ENCODE measurements at places on chromosomes 3 and 15.

DNA sequence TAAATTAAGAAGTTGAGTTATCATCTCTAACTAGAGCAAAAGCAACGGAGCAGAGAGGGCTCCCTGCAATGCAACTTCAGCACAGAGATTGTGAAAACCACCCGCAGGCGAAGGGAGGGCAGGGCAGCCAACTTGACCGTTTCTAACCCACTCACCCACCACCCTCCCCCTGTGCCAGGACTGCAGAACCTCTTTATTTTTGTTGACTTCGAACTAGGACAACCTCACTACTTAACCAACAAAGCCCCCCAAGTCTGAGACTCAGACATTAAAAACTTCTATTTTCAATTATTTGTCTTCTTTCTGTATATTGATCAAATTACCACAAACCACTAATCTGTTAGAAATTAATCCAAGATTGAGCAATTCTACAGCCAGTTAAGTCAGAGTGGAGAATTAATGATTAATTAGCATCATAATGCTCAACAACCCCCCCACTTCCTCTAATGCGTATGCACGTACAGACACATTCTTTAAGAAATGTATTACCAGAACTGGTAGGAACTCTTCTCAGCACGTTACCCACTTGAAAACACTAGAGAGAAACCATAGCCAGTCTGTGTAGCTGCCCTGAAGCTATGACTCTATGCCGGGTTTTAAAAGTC lies 2.0 kb downstream of the MGLL start:
- no peak for DNase-seq

GRCh38 chr3:32421991-32422859 lies 30.6 kb downstream of the CMTM7 start:
- DNase-seq: no peak

- no peak for DNase-seq
Measured at GRCh38 chr3:128482666-128483656, 10.0 kb downstream of the GATA2 start.

- no peak for DNase-seq
Measured at GRCh38 chr15:35596285-35596684, 50.3 kb upstream of the DPH6 start.

DNA sequence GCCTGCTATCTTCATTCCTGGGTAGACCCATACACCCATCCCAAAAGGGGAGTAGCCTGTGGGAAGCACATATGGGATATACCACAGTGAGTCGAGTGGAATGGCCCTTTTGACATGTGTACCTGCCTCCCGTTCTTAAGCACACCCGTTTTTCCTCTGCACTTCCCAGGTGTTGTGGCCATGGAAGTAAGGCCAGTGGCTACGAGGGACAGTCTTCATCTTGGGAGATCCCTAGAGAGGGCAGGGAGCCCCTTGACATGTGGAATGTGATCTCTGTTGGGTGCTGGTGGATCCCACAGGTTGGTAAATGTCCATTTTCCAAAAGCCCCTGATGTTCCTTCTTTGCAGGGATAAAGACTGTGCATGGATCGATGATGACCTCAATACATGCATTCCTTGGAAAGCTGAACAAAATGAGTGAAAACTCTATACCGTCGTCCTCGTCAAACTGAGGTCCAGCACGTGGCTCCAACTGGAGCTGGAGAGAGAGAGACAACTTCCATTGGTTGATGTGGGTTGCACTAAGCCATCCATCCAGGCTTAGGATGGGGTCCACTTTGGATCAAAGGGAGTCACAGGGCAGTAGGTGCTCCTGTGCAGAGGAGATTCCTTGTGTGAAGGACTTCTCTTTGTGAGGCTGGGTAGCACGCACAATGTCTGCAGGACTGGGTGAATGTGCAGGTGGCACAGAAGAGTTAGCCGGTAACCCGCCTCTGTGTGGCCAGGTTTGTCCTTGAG lies 136.8 kb downstream of the SNRPN start:
- DNase-seq: no peak

DNA sequence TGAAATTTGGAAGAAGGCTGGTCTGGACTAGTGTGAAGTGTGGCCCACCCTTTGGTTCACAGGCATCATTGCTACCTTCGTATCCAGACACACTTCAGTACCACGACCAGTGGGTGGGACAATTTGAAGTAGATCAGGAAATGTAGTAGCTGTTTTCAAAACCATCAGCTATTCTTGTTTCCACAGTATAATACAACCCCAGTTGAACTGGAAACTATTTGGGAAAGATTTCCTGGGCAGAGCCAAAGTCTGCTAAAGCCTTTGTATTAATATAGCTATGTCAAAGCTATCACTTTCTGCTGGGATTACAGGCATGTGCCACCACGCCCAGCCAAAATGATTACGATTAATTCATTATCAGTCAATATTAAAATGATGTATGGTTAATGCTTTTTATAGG lies 298.8 kb upstream of the RASGRP1 start:
- no peak for DNase-seq

DNA sequence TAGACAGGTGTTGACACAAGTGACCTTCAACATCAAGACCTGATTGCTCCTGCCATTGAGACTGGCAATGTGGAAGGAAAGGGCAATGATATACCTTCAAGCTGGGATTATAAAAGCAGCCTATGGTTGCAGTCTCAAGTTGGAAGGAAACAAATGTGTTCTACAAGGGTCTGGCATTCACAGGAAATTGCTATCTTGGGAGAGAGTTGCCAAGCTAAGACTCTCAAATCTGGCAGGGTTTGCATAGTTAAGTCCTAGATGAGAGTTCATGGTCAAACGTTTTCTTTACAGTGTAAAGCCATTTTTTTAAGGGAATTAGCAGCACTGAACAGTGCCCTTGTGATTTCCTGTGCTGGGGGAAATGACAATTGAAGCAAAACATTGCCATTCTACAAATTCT lies 546.9 kb upstream of the CFAP20DC start:
- no peak for DNase-seq

DNA sequence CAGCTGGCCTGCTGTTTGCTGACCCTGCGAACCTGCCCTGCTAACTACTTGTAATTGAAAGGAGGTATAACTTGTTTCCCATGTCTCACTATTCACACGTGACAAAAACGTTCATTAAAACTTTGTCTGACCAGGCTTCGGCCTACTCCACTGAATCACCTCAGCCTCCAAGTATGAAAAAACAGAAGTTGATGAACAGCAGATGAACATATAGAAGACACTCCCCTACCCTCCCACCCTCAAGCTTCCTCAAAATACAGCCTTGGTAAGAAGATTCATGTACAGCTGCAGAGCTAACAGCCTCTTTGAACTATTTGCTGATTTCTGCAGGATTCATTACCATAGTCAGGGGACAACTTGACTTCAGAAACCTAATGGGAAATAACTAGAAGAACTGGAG lies 10.7 kb downstream of the RBM15B start:
- DNase-seq: no peak

- DNase-seq: no peak
Measured at GRCh38 chr3:137807998-137808397, 43.9 kb downstream of the SOX14 start.

DNA sequence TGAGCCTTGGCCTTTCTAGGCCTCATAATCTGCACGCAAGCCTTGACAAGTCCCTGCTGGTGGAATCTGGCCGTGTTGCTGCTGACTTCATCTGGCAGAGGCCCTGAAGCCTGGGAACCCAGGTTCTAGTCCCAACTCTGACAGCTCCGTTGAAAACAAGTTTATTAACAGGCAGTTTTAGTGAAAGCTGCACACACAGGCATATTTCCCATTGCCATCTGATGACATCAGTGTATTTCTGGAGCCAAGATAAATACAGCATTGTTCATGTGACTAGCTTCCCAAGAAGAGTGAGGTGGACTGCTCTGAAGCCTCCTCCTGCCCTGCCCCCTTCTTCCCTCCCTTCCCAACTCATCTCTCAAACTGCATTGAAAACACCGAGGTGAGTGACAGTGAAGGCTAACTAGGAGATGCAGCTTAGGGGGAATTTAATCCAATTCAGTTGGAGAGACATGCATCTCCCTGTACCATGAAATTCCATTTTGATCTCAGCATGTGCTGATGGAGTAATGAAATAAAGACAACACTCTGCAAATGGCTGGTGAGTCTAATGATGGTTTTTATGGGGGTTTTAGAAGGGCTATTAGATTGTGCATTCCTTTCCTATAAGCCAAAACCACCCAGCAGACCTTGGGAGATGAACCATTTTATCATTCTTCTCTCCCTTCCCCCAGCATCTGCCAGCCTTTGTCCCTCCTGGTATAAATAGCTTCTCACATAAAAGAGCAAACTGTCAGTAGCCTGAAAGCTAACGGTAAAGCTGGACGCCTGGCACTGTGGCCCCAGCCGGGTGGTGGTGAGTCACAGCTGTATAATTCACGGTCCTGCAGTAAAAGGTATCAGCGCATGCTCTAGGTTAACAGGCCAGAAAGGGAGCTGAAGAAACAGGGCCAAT lies 38.0 kb downstream of the PRICKLE2 start:
- no peak for DNase-seq

- no peak for DNase-seq
Measured at GRCh38 chr15:80944818-80945217, 44.8 kb downstream of the MESD start.

GRCh38 chr3:128112357-128112968 lies 11.1 kb downstream of the RUVBL1 start:
- DNase-seq: no peak

DNA sequence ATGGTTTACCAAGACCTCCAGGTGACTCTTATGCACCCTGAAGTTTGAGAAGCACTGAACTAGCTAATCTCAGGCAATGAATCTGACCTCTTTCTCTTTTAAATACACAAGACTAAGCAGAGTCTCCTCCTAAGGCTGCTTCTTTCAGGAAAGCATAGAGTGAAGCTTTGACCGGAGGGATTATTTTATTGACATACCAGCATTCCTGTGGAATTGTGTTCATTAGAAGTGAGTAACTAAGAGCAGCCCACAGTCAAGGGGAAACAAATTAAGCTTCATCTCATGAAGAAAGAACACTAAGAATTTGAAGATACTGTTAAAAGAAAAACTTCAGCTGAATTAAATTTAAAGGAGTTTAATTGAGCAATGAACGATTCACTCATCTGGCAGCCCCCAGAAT lies 963.5 kb downstream of the NTRK3 start:
- no peak for DNase-seq

DNA sequence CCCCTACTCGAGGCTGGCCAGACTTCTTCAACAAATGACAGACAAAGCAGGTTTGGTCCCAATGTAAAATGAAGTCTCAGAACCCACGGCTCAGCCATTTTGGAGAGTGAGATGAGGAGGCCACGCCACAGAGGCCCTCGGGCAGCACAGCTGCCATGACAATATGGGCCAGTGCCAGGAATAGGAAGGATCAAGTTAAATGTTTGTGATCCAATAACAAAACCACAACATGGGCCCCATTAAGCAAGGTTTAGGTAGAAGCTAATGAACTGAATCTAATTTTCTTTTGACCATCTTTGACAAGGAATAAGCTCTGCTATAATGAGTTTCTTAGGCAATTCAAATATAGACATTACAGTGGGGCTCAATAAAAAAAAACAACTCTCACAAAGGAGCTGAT lies 52.6 kb downstream of the RFTN1 start:
- DNase-seq: no peak

DNA sequence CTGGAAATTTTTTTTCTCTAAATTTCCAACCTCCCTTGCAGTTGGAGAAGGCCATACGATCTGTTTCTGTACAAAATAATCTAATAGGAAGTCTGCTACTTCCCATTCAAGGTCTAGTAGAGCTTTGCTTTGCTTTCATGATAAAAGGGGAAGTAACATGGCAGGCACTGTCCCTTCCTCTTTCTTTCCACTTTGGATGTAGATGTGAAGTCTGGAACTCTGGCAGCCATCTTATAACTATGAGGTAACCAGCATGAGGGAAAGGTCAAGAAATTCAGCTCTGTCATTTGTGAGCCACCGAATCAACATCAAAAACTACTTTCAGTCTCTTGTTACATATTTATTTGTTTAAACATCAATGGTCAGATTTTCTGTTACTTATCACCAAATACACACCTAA lies 156.3 kb downstream of the MTHFS start:
- no peak for DNase-seq

- no peak for DNase-seq
Measured at GRCh38 chr3:149174901-149175300, 45.5 kb downstream of the HPS3 start.

DNA sequence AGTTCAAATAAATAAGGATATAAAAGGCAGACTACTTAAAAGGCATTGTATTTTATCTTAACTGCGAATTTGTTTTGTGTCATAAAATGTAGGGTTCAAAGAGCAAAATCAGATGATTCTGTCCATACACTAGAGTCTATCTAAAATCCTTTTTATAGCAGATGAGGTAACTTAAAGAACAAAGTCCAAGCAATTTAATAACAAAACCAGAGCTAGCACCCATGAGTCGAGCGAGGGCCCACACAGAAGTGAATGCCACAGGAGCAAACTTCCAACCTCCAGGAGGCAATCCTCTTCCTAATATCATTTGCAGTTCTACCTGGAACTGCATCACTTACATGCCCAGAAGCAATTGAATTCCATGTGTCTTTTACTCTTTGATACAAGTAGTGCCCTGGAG lies 35.4 kb upstream of the KBTBD8 start:
- no peak for DNase-seq

GRCh38 chr3:61729038-61729634 lies 167.8 kb downstream of the PTPRG start:
- DNase-seq: no peak

- DNase-seq: no peak
Measured at GRCh38 chr3:116483135-116483534, 37.8 kb upstream of the LSAMP start.

- DNase-seq: no peak
Measured at GRCh38 chr3:9183811-9184460, 65.5 kb downstream of the SRGAP3 start.

- no peak for DNase-seq
Measured at GRCh38 chr15:80801891-80802680, 22.9 kb downstream of the CEMIP start.

- no peak for DNase-seq
Measured at GRCh38 chr3:100976611-100977010, 16.6 kb downstream of the ABI3BP start.

DNA sequence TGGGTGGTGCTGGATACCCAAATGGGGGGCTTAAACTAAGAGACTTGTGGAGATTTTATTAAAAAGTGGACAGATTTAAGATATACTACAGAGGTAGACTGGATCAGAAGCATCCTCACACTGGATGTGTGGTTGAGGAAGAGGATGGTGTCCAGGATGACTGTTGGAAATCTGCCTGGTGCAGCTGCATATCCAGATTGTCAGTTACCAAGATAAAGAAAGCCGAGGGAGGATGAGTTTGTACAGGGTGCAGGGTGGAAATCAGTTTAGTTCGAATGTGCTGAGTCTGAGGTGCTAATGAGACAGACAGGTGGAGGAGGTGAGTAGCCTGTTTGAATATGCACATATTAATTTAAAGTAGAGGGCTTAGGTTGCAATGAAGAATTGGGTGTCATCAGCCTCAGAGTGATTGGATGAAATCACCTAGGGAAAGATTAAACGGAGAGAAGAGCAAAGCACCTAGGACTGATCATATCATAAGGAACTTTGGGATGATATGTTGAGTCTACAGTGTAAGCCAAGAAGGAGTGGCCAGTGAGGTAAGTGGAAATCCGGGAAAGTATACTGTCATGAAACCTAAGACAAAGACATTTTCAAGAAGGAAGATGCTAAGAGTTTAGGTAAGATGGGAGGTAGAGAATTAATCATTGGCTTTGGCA lies 74.1 kb upstream of the GOLGA8B start:
- no peak for DNase-seq

- DNase-seq: no peak
Measured at GRCh38 chr15:61070111-61070901, 158.8 kb downstream of the RORA start.

GRCh38 chr3:16137044-16137443 lies 37.4 kb upstream of the GALNT15 start:
- no peak for DNase-seq

- DNase-seq: no peak
Measured at GRCh38 chr3:18415839-18416238, 9.3 kb downstream of the SATB1 start.

GRCh38 chr15:69729167-69729748 lies 276.6 kb downstream of the RPLP1 start:
- peak; percentile 56 for DNase-seq

Measured in stimulated activated CD4-positive, alpha-beta T cell treated with anti-CD3 and anti-CD28 coated beads, TNF-alpha, amount 100 ng/mL, for 48 hours (primary cell).